ENCODE measurements at places on chromosomes 5 and 9.
A peak's percentile ranks its signal among the peaks of the same experiment; 100 is the strongest.

DNA sequence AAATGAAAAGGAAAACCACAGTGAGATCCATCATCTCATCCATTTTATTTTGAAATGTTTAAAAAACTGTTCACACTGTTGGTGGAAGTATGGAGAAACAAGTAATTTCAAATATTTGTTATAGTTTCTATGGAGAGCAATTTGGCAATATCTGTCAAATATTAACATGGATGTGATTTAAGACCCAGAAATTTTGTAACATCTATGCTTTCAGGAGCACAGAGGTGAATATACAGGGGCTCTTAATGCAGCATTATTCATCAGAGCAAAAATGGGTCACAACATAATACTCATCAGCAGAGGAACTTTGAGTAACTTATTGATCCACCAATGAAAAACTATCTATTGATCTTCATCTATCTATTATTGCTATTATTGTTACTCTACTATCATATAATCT is 31.4 kb upstream of the SPATA31C2 start:
- DNase-seq = no peak

DNA sequence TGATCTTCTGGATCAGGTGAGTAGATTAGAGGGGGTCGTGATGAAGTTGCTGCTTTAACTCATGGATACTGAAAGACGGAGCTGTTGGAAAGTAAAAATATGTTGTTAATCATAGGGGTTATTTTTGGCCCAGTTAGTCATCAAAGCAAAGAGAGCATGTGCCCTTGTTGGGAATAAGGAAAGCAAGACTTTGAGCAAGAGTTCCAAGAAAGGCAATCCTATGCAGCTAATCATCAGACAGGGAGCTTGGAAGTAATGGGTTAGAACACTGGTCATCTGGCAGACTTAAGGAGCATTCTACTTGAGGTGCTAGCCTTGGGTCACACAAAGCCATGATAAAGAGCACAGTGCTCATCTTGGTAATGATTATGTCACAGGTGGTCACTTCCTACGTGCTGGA is 18.3 kb downstream of the ASPN start:
- DNase-seq = no peak

- DNase-seq = peak; percentile 10
These were observed 99.3 kb upstream of the NIPBL start for GRCh38 chr5:36777105-36777757.

- no peak for DNase-seq
These were observed 1161.7 kb upstream of the DMAC1 start for GRCh38 chr9:8961186-8961851.

DNA sequence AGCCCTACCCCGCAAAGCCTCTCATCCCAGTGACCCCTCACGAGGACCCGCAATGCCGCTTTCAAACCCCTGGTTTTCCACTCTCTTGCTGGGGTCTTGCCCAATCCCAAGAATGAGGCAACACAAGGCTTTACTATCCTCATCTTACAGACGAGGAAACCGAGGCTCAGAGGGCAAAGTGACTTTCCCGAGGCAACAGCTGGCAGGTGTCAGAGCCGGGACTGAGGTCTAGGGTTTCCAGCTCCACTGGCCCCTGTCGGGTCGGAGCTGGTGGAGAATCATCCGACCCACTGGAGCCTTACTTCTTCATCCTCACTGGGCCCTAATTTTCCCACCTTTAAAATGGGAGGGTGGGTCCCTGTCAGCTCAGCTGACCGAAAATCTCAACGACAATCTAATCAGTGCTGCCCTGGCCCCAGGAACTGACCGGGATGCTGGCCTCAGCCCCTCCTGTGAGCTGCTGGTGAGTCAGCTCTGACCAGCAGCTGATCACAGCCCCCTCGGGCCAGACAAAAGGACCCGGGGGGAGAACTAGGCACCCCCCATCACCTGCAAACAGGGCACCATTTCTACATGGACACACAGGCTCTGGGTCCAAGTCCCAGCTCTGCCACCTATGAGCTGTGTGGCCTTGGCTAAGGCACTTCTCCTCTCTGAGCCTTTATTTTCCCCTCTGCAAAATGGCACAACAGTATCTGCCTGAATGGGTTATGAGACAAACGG is 72.7 kb upstream of the STXBP1 start:
- DNase-seq = no peak
